Activated naive CD4-positive, alpha-beta T cell (primary cell): ENCODE measurements at places on chromosomes 13 and 19.

DNA sequence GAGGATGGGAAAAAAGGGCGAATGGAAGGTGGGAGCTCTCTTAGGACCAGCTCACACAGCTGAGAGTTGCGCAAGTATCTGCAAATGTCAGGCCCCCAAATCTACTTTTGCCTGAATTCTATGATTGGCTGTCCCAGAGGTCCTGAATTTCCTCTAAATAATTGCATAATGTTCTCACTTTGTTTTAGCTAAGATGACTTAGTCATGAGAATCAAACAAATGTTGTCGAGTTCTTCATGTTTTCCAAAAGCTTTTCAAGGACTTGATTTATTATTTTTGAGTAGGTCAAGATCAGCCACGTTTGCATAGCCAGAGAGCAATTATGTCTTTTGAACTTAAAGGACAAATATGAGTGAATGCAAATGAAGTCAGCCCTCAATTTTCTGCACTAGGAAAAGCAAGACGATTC lies 246.6 kb upstream of the MAB21L1 start:
- no peak for DNase-seq

DNA sequence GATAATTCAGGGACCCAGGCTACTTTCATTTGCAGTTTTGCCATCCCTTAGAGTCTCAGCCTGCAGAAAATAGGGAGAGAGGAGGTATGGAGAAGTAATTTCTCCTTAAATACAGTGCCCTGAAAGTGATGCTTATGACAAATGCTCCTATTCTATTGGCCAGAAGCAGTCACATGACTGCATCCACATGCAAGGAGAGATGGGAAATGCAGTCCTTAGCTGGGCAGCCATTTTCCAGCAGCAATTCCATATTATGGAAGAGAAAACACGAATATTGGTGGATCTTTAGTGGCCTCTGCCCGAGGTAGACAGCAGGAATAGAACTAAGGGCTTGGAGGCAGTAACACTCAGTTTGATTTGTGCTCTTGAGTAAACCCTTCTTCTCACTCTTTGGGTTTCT lies 39.4 kb downstream of the VAV1 start:
- DNase-seq, result no peak

- DNase-seq, result peak; percentile 12
Observed at GRCh38 chr19:45152504-45153338, 8.1 kb downstream of the NKPD1 start.

DNA sequence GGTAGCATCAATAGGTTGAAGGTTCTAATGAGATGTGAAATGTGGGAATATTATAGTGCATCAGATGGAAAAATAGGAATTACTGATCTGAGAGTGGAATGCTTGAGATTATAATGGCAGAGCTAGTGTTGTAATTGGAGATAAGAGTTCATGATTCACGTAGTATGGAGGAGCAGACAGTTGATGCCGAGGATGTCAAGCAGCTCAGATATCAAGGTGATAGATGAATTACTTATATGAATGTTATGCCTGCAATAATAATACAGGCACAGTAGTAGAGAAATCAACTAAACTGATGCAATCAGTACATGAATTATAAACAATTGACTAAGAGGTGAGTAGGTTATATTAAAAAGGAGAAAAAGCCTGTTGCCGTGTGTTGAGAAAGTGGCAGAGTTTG lies 793.2 kb upstream of the GPC6 start:
- no peak for DNase-seq

- DNase-seq, result no peak
Observed at GRCh38 chr13:25215253-25215575, 43.1 kb upstream of the AMER2 start.

DNA sequence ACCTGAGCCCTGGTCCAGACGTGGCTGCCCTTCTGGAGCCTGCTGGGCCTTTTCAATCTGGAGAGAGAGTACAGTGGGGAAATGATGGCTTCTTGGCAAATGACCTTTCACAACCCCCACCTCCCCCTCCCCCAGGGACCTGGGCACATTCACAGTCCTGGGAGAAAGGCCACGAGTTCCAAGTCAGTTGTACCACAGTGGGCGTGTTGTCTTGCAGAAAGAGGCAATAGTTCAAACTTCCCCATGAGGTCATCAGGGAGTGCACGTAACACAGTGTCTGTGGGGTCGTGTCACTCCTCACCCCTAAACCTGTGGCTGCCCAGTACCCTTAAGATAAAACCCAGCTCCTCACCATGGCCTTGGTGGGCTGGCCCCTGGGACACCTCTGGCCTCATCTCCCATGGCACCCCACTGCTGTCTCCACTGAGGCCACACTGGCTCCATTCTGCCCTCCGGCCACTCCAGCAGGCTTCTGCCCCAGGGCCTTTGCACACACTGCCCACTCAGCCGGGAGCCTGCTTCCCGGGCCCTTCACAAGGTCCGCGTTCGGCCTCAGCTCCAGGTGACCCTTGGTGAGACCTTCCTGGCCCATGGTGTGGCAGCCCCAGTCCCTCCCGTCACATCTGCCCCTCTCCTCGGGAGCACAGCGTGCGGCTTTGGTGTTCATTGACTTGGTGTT lies 13.3 kb downstream of the PLIN4 start:
- DNase-seq, result no peak

- no peak for DNase-seq
Observed at GRCh38 chr13:111852725-111853518, 214.0 kb upstream of the SOX1 start.

- peak; percentile 46 for DNase-seq
Observed at GRCh38 chr19:14375055-14375581, 6.1 kb upstream of the ADGRE5 start.

DNA sequence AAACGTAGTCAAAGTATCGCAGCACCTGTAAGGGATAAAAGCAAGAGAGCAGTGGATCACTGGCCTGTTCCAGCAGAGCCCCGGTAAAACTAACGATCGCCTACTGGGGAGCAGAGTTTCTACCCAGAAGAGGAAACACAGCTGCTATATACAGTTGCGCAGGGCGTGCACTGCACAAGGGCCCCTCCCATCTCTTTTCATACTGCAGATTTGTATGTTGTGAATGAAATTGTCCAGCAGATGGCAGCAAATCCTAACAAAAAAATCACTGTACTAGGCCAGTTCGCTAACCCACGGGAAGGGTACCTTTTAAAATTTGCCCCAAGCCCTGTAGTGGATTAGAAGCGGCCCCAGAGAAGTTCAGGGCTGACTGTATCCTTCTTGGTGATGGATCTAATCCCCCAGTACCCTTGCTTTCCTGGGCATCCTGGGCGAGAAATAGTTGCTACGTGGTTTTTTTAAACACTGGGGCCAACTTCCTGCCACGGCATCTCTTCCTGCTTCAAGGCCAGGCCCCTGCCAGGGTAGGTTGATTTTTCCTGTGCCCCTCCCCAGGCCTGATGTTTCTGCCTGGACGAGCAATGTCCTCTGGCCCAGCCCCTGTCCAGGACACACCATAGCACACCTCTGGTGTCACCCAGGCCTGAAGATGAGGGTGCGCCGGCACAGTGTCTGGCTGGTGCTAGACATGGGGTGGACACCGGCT lies 127.0 kb downstream of the IER2 start:
- no peak for DNase-seq

- no peak for DNase-seq
Observed at GRCh38 chr13:78604782-78605611, 1.6 kb upstream of the POU4F1 start.

DNA sequence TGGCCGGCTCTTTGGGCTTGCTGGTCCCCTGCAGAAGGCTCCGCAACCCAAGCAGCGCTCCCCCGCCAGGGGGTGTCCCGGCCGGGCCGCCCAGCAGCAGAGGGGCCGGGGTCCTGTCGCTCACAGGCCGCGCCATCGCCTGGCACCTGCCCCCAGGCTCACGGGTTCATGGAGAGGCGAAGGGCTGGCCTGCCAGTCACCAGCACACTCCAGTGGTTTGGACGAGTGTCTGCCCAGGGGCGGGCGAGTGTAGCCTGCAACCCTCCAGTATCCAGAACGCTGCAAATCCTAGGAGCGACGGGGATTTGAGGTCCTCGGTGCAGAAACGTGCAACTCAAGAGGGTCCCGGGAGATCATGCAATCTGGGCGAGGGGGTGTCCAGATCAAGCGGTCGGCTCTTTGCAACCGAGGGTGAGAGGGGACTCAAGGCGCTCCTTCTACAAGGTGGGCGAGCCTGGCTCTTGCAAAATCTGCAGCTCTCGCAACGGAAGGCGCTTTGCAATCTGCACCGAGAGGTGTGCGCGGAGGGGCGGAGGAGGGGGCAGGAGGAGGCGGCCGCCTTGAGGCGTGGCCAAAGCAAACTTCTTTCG lies at the start of gene DBP:
TSS of gene DBP (minus strand) at position 521 of the 590 bp plus-strand sequence. CDS start at position 136, 385 bp downstream.
- no peak for DNase-seq
